Breast epithelium (tissue), 4 donors: ENCODE measurements at places on chromosomes 12 and 14.

DNA sequence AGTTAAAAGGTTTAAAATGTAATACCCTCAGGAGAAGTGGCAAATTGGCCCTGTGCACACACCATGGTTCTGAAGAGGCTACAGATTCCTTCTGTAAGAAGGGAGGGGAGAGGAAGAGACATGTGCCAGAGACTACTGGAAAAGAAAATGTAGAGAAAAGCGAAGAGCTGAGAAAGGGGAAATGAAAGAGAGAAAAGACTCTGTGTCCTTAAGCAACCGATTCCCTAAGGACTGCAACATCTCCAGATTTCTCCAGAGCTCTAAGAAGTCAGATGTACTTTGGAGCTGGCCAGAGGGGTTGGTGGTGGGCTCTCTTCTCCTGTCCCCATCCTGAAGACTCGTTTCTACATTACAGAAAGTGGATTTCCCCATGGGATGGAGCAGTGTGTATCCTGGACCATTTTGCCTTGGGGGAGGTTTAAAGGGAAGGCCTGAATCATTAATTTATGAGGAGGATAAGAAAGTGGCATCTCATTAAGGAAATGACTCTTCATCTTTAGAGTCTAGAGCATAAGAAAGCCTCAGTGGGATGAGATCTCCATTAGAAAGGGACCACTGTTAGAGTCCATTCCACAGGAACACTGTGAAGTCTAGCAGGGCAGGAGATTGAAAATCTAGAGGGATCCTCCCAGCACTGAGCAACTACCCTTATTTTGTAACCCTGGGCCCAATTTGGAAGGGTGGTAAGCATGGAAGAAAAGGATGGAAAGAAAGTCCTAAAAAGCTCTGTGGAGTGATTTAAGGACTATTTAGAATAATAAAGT is 45.5 kb upstream of the FUT8 start:
- no peak for DNase-seq

DNA sequence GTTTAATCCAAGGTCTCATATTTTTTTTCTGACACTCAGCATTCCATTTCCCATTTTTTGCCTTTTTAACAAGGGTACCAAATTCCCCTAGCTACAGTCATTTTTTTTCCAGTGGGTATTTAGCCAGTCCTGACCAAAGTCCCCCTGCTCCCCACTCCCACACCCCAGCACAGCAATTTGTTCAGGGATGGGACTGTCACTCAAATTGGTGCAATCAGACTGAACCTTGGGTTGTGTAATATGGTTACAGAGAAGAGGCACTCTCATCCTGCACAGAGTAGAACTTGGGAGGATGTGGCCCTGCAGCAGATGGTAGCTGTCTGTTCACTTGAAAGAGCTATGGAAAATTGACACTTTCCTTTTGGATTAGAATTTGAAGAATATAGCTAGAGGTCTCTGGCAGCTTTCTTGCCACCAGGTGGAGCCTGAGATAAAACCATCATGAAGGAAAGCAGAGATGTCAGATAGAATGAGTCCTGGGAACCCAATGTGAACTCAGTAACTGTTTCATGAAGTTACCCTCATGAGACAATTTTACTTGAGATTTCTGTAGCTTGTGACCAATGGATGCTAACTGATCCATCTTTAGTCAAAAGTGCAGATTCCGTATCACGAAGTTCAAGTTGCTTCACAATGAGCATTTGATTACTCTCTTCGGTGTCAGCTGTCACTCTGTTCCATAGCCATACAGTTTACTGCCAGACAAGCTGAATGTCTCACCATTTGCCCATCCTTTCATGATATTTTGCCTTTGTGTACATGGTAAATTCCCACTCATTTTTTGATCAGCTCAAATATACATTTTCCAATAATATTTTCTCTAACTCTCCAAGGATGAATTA is 394.0 kb upstream of the SYT1 start:
- DNase-seq = no peak

DNA sequence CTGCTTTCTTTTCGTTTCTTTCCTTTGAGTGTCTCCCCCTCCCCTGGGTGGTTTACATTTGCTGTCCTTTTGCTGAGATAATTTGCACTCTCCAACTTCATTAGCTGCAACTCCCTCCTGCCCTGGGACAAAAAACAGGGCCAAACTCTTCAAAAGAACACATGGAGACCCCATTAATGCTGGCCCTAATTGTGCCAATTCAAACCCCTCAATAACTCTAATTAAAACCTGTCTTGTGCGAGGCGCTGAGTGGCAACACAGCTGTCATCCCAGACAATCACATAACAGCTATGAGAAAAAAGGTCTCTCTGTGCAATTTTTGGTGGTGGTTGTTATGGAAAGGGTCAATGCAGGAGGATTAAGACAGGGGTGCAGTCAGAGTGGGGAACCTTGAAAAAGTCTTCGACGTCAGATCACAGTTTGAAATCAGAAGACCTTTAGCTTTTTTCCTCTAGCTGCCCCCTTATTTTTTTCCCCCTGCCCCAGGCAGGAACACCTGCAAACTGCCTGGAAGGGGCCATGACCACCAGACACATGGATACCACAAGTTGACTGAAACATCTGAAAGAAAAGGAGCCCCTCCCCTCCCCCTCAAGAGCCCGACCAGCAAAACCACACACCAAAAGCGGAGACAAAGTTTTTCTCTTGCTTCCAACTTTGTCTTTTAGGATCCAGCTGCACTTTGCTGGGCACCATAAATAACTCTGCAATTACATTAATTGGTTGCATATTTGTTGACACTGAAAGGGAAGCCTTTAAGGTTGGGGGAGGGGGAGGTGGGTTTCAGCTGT is 26.5 kb upstream of the SMOC1 start:
- DNase-seq = no peak

GRCh38 chr12:95591731-95592130 is 40.5 kb upstream of the USP44 start:
- no peak for DNase-seq

GRCh38 chr12:43436597-43436996 is 115.4 kb downstream of the ADAMTS20 start:
- DNase-seq = no peak

- no peak for DNase-seq
These were observed 17.1 kb downstream of the SLC11A2 start for GRCh38 chr12:51009056-51009440.

GRCh38 chr12:6975297-6976032 is 4.8 kb downstream of the EMG1 start:
- no peak for DNase-seq

DNA sequence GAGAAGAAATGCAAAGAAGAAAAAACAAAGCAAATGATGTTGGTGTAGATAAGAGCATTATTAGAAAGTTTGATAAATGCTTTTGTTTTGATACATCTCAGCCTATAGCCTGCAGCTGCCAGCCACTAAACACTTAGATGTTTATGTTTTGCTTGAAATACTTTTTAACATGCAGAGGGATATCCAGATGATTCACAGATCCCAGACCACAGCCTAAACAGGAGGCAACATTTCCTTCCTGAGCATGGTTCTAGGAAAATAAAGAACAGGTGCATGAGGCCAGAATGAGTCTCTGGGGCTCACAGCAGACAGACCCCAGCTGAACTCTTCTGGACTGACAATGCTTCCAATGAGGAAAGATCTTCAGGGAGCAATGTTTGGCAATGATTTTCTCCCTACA is 103.7 kb upstream of the EEA1 start:
- no peak for DNase-seq

- no peak for DNase-seq
These were observed 9.1 kb downstream of the KIF26A start for GRCh38 chr14:104147346-104148125.

- DNase-seq = no peak
These were observed 451.3 kb downstream of the ZFP36L1 start for GRCh38 chr14:68341411-68342212.

DNA sequence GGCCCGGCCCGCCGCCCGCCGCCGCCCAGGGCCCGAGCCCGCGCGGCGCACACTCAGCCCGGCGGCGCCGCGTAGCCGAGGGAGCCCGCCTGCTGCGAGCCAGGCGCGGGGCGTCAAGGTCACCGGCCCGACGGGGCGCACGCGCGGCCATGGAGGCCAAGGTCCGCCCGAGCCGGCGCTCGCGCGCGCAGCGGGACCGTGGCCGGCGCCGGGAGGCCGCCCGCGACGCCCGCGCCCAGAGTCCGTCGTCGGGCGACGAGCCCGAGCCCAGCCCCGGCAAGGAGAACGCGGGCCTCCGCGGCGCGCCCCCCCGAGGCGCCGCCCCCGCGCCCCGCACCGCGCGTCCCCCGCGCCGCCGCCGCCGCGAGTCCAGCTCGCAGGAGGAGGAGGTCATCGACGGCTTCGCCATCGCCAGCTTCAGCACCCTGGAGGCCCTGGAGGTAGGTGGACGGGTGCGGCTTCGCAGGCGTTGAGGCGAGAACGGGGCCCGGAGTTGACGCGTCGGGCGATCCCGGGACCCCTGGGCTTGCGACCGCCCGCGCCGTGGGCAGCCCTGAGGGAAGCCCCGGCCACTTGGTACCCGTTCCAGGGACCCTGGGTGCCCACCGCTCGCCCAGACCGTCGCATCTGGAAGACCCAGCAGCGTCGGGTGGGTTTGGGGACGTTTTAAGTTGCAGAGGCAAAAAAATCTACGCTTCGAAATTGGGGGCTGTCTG is 629 bp downstream of the FBRSL1 start:
- DNase-seq = no peak

DNA sequence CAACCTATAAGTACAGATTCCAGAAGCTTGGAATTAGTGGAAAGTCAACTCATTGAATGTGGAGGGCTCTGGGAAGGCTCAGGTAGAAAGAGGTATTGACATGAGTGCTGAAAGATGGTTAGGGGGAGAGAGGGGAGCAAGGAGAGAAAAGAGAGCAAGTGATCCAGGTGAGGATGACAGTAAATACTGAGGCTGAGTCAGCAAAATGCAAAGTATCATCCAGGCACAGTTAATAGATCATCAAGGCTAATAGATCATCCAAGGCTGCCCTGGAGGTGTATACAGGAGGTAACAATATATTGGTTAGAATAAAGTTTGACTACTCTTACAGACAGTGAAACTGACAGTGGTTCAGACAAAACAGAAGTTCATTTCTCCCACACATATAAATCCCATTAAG is 100.5 kb downstream of the TBX5 start:
- no peak for DNase-seq

DNA sequence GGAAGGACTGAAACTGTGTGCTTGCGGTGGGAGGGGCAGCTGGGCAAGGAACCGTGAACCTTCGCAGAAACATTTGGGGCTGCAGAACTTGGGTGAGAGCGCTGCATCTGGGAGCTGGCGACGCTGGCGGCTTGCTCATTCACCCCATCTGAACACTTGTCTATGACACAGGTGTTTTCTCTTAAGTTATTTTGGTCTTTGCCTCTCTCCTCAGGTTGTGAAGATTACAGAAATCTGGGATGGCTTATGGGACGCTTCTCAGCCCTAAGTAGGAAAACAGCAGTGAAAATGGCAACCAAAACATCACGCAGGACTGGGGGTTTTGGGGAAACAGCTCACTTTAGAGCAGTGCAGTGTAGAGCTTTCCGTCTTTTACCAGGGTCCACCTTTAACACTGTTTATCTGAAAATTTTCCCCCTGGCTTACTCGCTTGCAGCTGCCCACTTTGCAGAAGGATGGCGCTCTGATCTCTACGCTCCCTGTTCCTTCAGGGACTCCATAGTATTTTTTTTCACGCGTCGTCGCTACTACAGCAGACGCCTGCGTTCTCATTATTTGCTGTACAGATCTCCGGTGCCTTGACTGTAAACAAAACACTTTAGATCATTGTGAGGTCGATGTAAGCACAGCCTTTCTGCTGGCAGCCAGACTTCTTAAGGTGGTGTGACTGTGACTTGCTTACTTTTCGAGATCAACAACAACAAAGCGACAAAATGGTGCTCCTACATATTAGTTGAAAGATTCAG is 2.7 kb upstream of the CDKN1B start:
- DNase-seq = no peak

- DNase-seq = no peak
These were observed 814 bp downstream of the RAB2B start for GRCh38 chr14:21475767-21476522.

DNA sequence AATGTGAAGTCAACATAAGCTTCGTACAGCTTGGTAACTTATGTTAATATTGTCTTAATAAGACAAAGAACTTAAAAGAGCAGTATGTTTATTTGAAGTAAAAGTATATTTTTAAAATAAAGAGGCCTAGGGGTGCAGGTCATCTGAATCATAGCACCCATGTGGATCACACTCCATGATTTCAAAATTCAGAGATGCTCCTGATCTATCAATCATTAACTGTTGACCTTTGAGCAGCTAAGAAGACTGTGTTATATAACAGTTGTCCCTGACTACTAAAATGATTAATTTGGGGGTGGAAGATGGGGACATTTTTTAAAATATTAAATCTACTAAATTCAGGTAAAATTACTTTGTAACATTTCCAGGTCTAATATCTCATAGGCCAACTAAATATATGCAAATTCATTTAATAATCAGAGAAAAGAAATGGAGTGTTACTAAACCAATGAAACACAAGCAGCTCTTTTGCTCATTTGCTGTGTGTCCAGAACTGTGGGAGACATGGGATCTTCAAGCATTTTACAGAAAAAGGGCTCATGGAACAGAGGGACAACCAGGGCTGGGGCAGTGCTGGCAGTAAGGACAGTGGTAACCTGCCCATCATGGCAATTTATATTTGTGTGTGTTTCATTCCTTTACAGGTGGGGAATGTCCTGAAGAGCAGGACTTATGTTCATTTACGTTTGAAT is 120.7 kb upstream of the PCED1B start:
- no peak for DNase-seq

GRCh38 chr12:104297477-104298113 is 5.9 kb upstream of the EID3 start:
- no peak for DNase-seq

DNA sequence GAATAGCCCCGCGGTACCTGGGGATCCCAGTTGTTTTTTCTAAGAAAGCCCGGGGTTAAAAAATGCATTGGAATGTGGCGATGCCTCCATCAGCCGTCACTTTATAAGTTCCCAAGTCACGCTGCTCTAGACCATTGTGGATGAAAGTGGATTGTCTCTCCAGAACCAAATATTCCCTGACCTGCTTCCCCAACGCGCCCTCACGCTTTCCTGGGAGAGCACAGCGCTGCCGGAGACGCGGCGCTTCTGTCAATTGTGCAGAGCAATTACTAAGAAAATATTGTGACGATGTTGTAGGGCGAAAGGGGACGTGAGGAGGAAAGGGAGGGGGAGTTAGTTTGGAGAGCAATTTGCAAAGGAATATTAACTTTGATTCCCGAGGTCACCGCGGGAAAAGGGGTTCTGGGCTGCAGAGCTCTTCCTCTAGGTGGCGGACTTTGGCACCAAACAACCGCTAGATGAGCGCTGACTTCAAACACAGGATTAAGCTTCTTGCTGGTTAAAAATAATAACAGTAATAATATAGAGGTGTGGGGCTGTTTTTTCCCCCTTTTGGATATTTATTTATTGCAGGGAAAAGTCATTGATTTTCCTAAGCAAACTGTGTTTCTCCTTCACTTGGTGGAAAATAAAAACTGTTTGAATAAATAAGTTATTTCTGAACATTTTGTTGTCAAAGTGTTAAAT is 9.6 kb upstream of the FOXG1 start:
- no peak for DNase-seq

- no peak for DNase-seq
These were observed 78.1 kb upstream of the NOS1 start for GRCh38 chr12:117439531-117440001.
